ENCODE measurements at places on chromosomes 3 and 15.

DNA sequence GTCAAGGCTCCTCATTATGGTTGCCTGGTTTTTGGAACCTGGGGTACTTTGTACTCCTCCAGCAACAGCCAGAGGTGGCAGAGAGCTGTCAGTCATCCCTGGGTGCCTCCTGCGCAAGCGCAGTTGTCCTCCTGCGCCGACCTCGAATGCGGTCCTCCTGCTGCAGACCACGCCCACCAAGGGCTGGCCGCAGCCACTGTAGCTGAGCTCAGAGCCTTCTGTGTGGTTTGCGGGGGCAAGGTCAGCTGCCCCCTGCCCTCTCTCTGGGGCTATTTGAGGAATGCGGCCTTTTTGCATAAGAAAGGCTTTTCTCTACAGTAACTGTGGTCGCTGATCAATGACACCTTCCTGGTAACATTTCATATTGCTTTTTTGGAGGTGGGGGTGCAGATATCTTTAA lies 131.3 kb upstream of the SNRPN start:
- no peak for DNase-seq

DNA sequence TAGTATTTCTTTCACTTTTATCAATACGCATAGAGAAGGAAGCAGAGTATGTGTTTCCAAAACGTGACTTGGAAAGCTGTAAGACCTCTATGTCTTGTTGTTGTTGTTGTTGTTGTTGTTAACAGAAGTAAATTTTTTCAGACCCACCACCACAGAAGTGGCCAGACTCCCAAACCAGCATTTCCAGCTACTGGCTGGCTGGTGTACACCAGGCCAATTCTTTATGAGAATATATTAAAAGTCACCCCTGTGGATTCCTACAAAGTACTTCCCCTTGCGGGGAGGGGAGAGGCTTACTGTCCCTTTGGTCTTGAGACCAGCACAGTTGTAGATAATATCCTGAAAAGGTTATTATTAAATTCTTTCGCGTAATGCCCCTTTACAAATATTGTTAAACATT lies 1.6 kb upstream of the FOXP1 start:
- no peak for DNase-seq

GRCh38 chr15:76058714-76059319 lies 968 bp upstream of the TMEM266 start:
- peak; percentile 4 for DNase-seq

DNA sequence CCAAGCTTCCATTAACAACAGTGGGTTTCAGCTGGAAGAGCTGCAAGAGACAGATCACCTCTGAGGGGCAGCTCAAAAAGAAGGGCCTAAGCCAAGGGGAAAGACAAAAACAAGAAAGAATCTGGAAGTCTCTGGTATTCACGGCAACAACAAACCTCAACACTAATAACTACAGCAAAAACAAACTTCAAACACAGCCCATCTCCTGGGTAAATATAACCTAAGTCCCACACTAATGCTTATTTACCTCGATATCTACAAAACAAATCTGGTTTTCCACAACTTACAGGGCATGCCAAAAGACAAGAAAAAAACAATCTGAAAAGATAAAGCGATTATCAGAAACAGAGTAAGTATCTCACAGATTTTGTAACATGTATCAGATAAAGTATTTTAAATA lies 29.7 kb downstream of the TOP2B start:
- no peak for DNase-seq

DNA sequence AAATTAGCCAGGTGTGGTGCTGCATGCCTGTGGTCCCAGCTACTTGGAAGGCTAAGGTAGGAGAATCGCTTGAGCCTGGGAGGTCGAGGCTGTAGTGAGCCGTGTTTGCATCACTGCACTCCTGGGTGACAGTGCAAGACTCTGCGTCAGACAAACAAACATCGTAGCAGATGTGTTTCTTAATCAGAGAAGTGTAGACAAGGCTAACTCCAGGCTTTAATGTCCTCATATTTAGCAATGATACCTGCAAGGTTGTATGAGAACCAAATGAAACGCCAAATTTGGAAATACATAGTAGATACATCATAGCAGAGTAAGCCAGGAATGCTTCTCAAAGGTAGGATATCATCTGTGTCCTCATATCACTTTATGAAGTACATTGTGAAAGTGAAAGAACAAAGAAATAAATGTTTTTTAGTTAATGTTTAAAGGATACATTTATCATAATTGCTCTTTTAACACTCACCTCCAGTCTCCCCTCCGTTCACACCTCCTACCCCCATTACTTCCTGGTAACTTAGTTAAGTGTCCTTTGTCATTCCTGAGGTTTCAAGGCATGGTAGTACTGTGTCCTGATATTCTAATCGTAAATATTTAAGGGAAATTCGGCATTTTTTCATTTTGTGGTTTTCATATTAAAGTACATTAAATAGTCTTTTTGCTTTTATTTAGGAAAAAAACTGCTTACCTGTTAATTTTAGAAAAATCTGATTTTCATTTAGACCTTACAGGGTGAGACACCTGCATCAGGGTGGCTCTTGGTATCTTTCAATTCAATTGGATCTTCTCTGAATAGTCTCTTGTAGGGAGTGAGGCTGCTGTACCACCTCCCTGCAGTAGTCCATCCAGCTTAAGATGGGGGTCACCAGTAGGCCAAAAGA lies 96.1 kb downstream of the OPA1 start:
- no peak for DNase-seq

DNA sequence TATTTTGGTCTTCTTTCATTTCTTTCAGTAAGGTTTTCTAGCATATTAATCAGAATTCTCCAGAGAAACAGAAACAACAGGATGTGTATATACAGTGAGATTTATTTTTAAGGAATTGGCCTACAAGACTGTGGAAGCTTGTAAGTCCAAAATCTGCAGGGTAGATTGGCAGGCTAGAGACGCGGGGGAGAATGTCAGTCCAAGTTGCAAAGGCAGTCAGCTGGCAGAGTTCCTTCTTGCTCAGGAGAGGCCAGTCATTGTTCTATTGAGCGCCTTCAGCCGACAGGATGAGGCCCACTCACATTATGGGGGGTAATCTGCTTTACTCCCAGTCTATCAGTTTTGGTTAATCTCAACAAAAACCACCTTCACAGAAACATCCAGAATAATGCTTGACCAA lies 133.4 kb upstream of the UBE3A start:
- no peak for DNase-seq

DNA sequence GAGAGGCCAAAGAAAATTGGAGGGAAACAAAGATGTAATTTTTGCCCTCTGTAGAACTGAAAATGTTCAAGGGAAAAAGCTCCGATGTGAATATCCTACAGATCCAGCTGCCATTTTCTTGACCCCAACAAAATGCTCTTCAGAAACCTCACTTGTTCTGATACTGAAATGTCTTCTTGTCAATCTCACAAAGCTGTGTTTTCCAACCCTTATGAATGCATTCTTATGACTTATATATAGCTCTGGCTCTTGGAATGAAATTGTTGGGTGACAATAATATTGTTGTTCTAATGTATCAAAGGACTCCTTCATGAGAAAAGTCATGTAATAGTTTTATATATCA lies 157.1 kb upstream of the TGFBR2 start:
- no peak for DNase-seq

DNA sequence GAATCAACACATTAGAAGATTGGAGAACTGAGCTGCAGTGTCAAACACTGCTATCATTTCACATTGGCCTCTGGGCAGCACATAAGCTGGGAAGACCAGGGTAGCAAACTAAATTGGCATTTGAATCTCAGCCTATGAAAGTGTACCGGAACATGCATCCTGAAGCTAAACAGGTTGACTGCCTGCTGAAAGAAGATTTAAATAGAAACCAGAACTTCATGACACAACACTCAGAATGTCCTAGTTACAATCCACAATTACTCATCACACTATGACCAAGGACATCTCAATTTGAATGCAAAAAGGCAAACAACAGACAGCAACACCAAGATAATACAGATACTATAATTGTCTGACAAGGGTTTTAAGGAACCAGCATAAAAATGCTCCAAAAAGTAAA lies 26.2 kb downstream of the TM2D3 start:
- DNase-seq, result no peak

- peak; percentile 25 for DNase-seq
Observed at GRCh38 chr3:63228677-63229076, 49.4 kb upstream of the SYNPR start.
